AG09309 (cell line): ENCODE measurements at places on chromosomes 7 and 10.

DNA sequence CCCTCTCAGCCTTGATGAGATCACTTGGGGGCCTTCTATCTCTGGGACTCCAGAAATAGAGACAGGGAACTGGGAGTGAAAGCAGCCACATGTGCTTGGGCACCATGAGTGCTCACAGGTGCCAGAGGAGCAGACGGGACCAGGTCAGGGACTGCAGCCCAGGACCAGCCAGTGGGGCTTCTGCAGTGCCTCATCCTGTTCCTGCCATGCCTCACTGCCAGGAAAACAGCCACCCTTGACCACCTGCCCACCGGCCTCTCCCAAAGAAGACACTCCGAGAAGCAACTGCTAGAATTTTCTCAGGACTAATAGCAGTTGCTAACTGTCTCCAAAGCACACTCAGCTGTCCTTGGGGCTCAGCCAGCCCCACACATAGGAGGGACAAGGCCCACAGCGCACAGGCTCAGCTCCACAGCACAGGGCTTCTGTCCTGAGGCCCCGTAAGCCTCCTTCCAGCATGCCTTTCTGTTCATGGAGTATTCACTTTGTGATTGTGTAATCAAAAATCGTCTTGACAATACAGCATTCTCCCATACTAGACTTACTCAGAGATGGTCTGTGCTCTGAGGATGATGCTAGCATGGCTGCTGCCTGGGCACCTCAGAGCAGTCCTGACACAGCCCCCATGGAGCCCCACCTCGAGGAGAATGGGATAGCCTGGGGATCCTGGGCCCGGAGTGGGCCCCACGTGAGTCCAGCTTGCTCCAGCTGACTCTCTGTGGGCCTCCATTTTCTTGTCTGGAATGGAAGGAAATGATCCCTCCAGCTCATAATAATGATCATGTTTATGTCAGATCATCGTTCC lies 115.7 kb upstream of the RET start:
- DNase-seq, result no peak

DNA sequence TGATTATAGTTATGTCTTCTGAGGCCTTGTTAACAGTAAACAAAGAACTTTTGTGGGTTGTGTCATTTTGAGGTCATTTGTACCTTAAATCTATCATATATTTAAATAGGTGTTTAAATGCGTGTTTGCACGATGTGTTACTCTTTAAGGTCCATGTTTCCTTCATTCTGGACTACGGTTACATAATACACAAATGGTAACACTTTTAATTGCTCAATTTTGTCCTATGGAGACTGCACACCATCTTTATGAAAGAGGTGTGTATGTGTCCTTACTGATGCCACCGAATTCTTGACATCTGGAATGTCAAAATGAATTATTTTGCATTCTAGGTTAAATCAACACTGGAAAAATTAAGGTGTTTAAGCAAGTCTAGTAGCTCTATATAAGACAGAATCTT lies 1.7 kb downstream of the PALS2 start:
- DNase-seq, result no peak

GRCh38 chr7:82443547-82444219 lies at the start of gene CACNA2D1:
CACNA2D1 (minus strand) TSS chr7:82443777.
- peak; percentile 65 for DNase-seq

DNA sequence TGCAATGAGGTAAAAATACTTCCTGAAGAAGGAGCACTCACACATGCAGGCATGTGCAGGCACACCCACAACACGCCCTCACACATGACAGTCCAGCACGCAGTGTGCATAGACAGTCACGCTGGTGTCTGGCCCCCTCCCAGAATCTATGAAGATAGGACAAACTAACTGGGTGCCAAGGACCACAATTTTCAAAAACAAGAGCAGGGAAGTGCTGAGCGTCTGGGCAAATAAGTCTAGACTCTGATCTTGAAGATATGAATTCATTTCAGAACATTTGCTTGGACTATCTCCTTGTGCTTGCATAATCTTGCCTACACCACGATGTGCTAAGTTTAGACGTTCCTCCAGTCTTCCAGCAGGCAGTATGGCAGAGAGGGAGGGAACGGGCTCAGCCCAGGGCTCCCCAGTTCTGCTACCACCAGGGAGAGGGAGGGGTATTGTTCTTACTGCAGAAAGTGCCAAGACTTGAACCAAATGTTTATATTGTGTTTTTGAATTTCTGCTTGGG lies 276.5 kb upstream of the KLF6 start:
- no peak for DNase-seq

DNA sequence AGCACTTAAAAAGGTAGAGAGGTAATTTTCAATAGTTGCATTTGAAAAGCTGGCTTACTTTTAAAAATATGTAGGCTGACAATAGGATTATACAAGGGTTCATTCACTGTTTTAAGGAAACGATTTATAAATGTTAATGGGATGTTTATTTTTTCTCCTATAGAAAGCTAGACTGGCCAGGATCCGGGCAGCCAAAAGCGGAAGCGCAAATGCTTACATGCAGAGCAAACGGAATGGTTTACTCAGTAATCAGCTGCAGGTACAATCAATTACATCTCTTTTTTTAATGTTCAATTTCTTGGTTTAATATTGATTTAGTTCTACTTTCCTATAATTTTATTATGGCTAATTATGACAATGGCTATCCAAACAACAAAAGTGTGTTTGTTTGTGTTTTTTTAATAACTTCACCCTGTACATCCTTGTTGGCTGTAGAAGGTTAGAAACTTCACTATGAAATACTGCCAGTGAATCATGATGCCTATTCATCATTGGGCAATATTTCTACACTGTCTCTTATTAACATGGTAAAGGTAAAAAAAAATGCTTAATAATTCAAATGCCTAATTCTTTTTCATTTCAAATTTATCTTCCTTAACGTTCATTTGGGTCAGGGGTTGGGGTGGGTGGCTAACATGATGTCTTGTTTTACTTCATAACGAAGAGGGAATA lies 116.4 kb downstream of the TSPAN12 start:
- DNase-seq, result no peak
